Neural progenitor cell (in vitro differentiated cells): ENCODE measurements at places on chromosomes 11 and 22. TPM values are rescaled to one million over a fixed set of nuclear protein-coding genes. Genes with fewer than 3 reads are reported as not detected.
A peak's percentile ranks its signal among the peaks of the same experiment; 100 is the strongest.

The CDON gene
- 50.5 and 71.3 TPM in 2 replicates for total RNA-seq

The BTBD18 gene
- total RNA-seq: not detected in 2 replicates

The FGF4 gene
- total RNA-seq: 0.22 TPM in 1 of 2 replicates, not detected in the other

The MS4A8 gene
- not detected in 2 replicates for total RNA-seq

The XNDC1N gene
- 6.6 and 14.8 TPM in 2 replicates for total RNA-seq

The C22orf42 gene
- 0.50 TPM in 1 of 2 replicates, not detected in the other for total RNA-seq

The SOX6 gene
- 7.6 and 8.3 TPM in 2 replicates for total RNA-seq

The CCDC188 gene
- not detected in 2 replicates for total RNA-seq

- no peaks in the 10 kb centered on the region for H3K27me3 ChIP-seq
- no peaks in the 10 kb centered on the region for H3K36me3 ChIP-seq
- H3K27ac ChIP-seq: no peak overlapping the region
- peaks cover 12% of the 10 kb centered on the region for H3K4me1 ChIP-seq
- no peak for DNase-seq
These were observed 43.2 kb downstream of the SLCO2B1 start for GRCh38 chr11:75194147-75194546.

DNA sequence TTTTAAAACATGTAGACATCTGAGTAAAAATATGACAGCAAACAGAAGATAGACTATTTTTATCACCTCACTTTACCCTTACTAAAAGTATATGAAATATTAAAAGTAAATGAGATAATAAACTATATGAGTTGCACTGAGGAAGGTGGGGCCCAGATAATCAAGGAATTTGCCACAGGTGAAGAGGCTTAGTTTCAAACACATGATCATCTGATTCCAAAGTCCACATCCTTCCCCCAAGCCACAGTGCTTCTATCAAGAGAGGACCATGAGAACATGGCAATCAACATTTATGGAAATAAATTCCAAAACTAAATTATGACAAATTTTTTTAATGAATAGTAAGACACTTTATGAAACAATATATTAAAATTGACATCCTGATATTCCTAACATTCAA is 384.0 kb downstream of the DCDC1 start:
- DNase-seq: no peak
- no peak overlapping the region for H3K27ac ChIP-seq
- peaks cover 36% of the 10 kb centered on the region for H3K4me1 ChIP-seq
- H3K36me3 ChIP-seq: no peaks in the 10 kb centered on the region

- no peaks in the 10 kb centered on the region for H3K36me3 ChIP-seq
- H3K27ac ChIP-seq: no peak overlapping the region
- H3K4me1 ChIP-seq: peaks cover 20% of the 10 kb centered on the region
- no peak for DNase-seq
- H3K27me3 ChIP-seq: no peaks in the 10 kb centered on the region
These were observed 29.3 kb downstream of the FAT3 start for GRCh38 chr11:92253945-92254344.

DNA sequence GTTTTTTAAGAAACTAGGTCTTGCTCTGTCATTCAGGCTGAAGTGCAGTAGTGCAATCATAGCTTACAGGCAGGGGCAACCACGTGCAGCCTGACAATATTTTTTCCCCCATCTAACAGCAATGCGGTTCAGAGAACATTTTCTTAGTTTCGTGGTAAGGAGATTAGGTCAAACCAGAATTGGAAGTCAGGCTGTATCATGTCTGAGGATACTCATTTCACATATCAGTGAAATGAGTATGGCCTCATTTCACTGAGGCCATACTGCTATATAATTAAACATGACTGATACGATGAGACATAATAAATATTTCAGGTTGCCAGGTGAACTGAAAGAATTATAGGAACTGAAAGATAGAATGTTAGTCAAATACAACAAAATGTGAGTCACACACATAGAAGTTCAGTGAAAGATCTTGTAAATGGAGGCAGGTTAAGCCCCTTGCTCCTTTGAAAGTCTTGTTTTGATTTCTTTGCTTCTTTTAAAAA is 32.5 kb upstream of the IZUMO1R start:
- no peaks in the 10 kb centered on the region for H3K36me3 ChIP-seq
- no peak overlapping the region for H3K27ac ChIP-seq
- H3K4me3 ChIP-seq: no peak overlapping the region
- no peaks in the 10 kb centered on the region for H3K27me3 ChIP-seq

- H3K27ac ChIP-seq: no peak overlapping the region
- no peak overlapping the region for H3K4me3 ChIP-seq
- DNase-seq: no peak
- H3K4me1 ChIP-seq: no peaks in the 10 kb centered on the region
- no peaks in the 10 kb centered on the region for H3K27me3 ChIP-seq
These were observed 55.0 kb downstream of the CASP12 start for GRCh38 chr11:104843150-104843836.

DNA sequence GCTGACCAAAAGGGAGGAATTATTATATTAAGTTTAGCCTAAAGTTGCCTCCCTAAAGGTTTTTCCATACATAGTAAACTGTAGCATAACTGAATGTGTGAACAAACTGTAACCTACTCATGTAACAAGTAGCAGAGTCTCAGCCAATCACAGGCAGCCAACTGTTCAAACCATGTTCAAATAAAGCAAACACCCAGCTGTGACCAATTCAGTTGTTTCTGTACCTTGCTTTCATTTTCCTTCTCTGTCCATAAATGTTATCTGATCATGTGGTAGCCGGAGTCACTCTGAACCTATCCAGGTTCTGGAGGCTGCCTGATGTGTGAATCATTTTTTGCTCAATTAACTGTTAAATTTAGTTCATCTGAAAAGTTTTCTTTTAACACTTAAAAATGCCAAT is 373.5 kb downstream of the GUCY1A2 start:
- H3K4me1 ChIP-seq: no peaks in the 10 kb centered on the region
- H3K36me3 ChIP-seq: no peaks in the 10 kb centered on the region
- DNase-seq: no peak
- H3K4me3 ChIP-seq: no peak overlapping the region
- H3K27me3 ChIP-seq: no peaks in the 10 kb centered on the region
- H3K27ac ChIP-seq: no peak overlapping the region

GRCh38 chr11:17694494-17695110 is 24.8 kb upstream of the MYOD1 start:
- peaks cover 80% of the 10 kb centered on the region for H3K27me3 ChIP-seq
- no peak for DNase-seq
- no peak overlapping the region for H3K4me3 ChIP-seq
- no peak overlapping the region for H3K27ac ChIP-seq
- no peaks in the 10 kb centered on the region for H3K36me3 ChIP-seq

DNA sequence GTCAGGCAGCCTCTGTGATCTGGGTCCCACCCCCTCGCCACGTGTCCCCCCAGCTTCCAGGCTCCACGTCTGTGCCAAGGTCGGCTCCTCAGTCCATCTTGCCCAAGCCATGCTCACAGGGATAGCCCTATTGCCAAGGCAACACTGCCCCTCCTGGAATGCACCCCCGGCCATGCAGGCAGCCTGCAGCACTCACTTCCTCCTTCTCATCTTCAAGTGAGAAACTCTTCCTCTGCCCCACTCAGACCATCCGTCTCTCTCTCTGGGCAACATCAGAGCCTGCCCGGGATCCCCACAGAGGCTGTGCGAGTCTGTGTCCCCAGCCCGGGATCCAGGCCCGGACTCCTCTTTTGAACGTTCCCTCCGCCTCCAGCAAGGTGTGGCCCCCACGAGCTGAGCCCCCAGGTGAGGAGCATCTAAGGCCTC is 852.3 kb downstream of the BRD1 start:
- peaks cover 5% of the 10 kb centered on the region for H3K4me1 ChIP-seq
- no peak overlapping the region for H3K27ac ChIP-seq
- DNase-seq: no peak

DNA sequence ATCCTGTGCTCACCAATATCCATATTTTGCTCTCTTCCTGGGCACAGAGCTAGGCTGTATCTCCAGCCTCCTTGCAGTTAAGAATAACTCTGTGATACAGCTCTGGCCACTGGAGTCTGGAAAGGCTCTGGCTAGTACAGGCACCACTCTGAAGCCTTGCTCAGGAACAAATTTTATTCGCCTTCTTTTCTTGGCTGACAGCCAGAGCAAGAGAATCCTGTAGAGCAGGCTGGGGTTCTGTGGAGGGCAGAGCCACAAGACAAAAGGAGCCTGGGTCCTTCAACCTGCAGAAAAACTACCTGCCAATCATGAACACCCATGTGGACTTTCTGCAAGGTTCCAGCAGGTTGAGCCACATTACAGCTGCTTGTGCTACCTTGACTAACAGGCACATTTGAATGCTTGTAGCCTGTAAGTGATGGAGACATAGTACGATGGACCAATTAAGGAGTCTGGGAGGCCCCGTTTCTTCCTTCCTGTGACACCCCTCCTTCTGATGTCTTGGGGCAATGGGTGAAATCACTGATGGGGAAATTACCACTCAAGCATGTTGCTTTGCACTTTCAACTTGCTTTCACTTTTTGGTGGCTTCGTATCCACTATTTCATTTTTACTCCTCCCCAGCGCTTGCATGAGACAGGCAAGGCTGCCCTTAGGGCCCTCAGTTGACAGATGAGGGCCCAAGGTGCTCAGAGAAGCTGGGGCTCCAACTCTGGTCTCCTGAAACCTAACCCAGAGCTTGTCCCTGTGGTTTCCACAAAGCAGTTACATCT is 267.2 kb upstream of the SYN3 start:
- H3K27me3 ChIP-seq: no peaks in the 10 kb centered on the region
- no peaks in the 10 kb centered on the region for H3K4me1 ChIP-seq

DNA sequence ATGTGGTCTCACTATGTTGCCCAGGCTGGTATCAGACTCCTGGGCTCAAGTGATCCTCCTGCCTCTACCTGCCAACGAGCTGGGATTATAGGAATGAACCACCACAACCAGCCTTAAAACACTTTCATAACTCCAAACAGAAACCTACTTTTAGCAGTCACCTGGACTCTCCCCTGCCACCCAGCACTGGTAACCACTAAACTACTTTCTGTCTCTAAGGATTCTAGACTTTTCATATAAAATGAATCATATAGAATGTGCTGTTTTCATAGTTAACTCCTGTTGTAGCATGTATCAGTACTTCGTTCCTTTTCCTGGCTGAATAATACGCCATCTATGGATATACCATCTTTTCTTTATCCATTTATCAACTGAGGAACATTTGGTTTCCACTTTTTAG is 29.4 kb upstream of the PISD start:
- no peak overlapping the region for H3K4me3 ChIP-seq
- no peak for DNase-seq
- H3K36me3 ChIP-seq: peaks cover 25% of the 10 kb centered on the region
- H3K27ac ChIP-seq: no peak overlapping the region
- no peaks in the 10 kb centered on the region for H3K4me1 ChIP-seq
- no peaks in the 10 kb centered on the region for H3K27me3 ChIP-seq

DNA sequence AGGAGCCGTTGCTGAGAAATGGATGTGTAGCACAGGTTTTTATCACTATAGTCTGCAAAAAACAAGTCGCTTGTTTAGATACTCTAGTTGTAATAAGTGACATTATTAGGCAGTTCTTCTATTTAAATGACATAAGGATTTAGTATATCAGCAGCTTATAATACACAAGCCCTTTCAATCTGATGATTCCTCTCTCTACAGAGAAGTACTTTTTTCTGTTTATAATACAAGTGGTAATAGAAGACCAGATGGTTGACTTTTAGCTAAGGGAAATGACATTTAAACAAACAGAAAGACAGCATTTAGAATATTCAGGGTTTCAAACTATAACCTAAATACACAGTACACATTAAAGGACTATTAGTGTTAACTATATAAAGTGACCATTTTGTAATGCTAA is 60.4 kb downstream of the IMMP1L start:
- H3K36me3 ChIP-seq: peaks cover under 1% of the 10 kb centered on the region
- no peak overlapping the region for H3K27ac ChIP-seq
- no peak for DNase-seq
- H3K4me3 ChIP-seq: no peak overlapping the region
- H3K27me3 ChIP-seq: no peaks in the 10 kb centered on the region

- no peak overlapping the region for H3K4me3 ChIP-seq
- no peaks in the 10 kb centered on the region for H3K36me3 ChIP-seq
- no peaks in the 10 kb centered on the region for H3K4me1 ChIP-seq
- DNase-seq: no peak
- no peaks in the 10 kb centered on the region for H3K27me3 ChIP-seq
These were observed 107.1 kb upstream of the BID start for GRCh38 chr22:17881366-17881765.

GRCh38 chr11:102118937-102119336 is 8.7 kb downstream of the YAP1 start:
- peaks cover 8% of the 10 kb centered on the region for H3K27me3 ChIP-seq
- peaks cover 65% of the 10 kb centered on the region for H3K4me1 ChIP-seq
- no peak overlapping the region for H3K27ac ChIP-seq

DNA sequence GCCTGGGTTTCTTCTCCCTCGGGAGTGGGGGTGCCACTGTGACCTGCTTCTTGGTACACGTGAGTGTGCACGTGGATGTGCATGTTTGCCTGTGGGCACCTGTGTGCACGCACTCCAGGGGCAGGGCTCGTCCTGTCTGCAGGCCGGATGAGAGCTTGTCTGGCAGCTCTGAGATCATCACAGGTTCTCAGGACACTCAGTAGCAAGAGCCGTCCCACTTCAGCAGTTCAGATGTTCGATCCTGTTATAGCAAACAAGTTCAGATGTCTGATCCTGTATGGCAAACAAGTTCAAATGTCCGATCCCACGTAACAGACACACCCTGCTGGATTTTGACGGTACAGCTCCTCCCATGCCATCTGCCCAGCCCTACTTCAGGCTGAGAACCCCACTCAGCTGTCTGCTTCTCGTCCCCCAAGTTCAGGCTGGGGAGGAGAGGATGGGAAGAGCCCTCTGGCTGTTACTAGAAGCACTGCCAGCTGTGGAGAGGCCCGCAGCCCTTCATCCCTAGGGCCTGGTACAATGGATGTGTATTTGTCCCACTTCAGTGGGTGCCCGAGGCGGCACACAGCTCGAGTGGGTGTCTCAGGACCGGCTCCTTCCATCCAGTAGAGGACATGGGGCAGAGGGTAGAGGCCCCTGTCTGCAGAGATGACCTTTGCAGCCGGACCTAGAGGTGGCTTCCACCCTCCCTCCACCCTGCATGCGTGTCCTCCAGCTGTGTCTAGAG is 1126.9 kb downstream of the BRD1 start:
- peaks cover 28% of the 10 kb centered on the region for H3K4me1 ChIP-seq
- H3K36me3 ChIP-seq: no peaks in the 10 kb centered on the region
- no peaks in the 10 kb centered on the region for H3K27me3 ChIP-seq
- H3K4me3 ChIP-seq: no peak overlapping the region
- H3K27ac ChIP-seq: peak overlapping the region; percentile 3
- no peak for DNase-seq

- no peak overlapping the region for H3K4me3 ChIP-seq
- no peaks in the 10 kb centered on the region for H3K4me1 ChIP-seq
- no peak for DNase-seq
- no peaks in the 10 kb centered on the region for H3K27me3 ChIP-seq
- no peak overlapping the region for H3K27ac ChIP-seq
These were observed 48.5 kb downstream of the PPP6R3 start for GRCh38 chr11:68509066-68509465.

GRCh38 chr11:124868331-124869274 is 3.4 kb downstream of the ROBO3 start:
- DNase-seq: no peak
- peaks cover 37% of the 10 kb centered on the region for H3K4me1 ChIP-seq
- H3K27ac ChIP-seq: no peak overlapping the region
- H3K36me3 ChIP-seq: no peaks in the 10 kb centered on the region
- peaks cover 100% of the 10 kb centered on the region for H3K27me3 ChIP-seq

DNA sequence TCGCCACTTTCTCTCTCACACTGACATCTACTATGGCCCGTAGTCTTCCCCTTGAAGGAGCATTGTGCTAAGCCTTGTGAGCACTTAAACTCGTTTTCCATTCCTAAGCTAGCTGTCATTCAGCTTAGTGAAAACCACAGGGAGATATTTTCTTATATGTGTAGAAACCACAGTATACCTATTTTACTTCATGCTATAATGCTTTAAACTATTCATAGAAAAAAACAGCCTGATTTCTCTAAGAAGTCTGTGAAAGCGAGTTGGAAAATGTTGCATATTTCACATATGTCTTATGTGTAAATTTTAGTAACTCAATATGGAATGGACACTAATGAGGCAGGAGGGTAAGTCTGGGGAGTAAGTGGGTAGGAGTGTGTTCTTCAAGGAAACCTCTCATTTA is 194.3 kb upstream of the CTSC start:
- H3K4me1 ChIP-seq: no peaks in the 10 kb centered on the region
- no peak for DNase-seq
- no peak overlapping the region for H3K27ac ChIP-seq
